ENCODE measurements at places on chromosomes 6 and 20.

DNA sequence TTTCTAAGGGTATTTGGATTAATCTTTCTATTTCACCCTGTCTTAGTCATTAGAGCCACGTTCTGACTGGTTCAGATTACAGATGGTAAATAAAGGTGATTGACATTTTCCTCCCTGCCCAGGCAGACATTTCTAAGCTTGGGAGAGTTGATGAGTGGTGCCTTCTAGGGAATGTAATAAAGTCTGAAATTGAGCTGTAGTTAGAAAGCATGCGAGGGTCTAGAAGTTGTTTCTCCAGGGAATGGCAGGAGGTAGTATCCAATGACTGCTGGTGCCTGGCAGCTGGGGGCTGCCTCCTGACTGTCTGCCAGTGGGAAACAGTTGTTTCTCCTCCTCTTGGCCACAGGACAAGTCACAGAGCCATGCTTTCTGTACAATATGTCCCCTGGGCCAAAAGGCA is 14.6 kb downstream of the EDN3 start:
- no peak for DNase-seq

- no peak for DNase-seq
Measured at GRCh38 chr6:146860583-146860982, 261.8 kb downstream of the ADGB start.

DNA sequence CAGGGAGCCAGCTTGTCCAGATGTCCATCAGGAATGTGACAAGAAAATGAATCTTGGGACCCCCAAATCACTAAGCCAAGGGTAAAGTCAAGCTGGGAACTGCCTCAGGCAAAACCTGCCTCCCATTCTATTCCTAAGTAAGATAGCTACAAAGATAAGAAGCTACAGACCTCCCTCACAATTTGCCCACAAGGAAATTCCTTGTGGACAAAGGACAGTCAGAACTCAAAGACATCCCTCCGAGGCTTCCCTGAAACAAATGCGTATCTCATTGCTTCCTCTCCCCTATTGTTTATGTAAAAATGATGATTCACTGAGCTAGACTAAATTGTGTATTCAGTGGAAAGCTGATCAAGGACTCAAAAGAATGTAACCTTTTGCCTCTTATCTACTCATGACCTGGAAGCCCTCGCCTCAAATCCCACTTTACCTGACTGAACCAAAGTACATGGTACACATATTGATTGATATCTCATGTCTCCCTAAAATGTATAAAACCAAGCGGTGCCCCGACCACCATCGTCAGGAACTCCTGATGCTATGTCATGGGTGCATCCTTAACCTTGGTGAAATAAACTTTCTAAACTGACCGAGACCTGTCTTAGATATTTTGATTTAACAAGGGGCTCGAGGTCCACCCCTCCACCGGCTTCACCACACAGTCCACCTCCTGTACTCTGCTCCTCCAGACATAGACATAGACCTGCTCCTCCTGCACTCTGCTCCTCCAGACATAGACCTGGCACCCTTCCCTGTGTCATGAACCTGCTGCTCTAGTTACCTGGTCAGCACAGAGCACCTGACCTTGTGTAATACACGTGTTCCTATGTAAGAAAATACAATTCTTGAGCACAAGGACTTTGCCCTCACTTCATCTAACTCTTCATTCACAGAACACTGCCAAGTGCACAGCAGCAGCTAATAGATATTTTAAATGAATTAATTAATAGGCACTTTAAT is 81.4 kb downstream of the WDR27 start:
- DNase-seq: no peak

DNA sequence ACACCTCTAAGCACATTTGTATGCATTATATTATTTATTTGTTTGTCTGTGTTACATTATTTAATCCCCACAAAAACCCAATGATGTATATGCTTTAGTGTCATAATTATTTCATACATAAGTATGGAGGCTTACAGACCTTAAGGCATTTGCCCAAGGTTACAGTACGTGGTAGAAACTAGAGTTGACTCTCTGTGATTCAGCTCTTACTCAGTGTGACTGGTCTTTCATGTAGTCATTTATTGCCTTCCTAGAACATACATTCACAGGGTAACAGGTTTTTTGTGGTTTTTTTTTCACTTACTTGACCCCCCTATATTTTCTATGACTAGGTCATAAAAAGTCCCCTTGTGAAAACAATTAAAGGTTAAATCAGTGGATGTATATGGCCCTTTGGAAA is 566.8 kb downstream of the TFAP2A start:
- no peak for DNase-seq

- DNase-seq: peak; percentile 16
Measured at GRCh38 chr6:43334466-43335095, 26.0 kb upstream of the CRIP3 start.

DNA sequence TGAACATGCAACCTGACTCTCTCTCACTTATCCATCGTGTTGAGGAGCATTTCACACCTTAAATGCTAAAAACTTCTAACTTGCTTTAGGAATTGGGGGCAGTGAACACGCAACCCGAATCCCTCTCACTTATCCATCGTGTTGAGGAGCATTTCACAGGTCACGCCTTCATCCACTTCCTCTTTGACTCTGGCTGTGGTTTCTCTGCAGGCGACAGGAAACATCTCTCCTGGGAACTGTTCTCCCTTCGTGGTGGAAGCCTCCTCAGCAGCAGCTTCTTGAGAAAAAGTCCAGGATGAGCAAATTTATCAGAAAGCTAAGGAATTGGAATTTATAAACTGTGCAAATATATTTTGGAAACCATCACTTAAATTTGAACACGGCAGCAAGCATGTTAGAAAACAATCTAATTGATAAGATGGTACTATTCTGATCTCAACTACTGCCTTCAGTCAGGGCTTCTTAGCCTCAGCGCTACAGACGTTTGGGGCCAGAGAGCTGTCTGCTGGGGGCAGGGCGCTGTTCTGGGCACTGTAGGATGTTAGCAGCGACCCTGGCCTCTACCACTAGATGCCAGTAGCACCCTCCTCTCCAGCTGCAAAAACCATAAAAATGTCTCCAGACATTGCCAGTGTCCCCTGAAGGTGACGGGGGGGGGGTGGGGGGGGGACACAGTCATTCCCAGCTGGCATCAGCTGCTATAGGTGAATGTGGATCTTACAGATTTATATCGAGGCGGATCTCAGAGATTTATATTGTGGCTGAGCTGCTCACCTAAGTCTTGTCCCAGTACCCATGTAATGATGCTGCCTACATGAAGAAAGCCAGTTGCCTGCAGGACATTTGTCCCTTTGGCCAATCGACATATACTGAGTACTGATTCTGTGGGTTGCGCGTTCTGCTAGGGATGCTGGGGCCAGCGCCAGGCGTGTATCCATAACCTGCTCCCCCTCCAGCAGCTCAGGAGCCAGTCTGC is 26.2 kb downstream of the CTCFL start:
- DNase-seq: no peak

DNA sequence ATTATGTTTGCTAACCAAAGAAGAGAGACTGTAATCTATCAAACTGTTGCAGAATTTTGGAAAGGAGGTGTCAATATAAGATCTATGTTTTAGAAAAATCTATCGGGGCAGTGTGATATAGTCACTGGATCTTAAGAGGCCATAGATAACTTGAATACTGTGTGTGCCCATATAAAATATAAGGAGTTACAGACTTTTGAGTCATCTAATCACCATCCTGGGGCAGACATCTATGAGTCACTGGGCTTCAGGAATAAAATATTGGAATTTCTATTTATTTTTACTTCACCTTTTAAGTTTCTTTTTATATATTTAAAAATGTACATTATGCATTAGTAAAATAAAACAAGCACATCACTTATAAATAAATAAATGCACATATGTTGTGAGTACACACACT is 509.3 kb upstream of the MAN1A1 start:
- no peak for DNase-seq

GRCh38 chr6:162181111-162181510 is 546.5 kb downstream of the PRKN start:
- no peak for DNase-seq

- DNase-seq: peak; percentile 52
Measured at GRCh38 chr20:47956268-47956995, 171.2 kb upstream of the SULF2 start.

DNA sequence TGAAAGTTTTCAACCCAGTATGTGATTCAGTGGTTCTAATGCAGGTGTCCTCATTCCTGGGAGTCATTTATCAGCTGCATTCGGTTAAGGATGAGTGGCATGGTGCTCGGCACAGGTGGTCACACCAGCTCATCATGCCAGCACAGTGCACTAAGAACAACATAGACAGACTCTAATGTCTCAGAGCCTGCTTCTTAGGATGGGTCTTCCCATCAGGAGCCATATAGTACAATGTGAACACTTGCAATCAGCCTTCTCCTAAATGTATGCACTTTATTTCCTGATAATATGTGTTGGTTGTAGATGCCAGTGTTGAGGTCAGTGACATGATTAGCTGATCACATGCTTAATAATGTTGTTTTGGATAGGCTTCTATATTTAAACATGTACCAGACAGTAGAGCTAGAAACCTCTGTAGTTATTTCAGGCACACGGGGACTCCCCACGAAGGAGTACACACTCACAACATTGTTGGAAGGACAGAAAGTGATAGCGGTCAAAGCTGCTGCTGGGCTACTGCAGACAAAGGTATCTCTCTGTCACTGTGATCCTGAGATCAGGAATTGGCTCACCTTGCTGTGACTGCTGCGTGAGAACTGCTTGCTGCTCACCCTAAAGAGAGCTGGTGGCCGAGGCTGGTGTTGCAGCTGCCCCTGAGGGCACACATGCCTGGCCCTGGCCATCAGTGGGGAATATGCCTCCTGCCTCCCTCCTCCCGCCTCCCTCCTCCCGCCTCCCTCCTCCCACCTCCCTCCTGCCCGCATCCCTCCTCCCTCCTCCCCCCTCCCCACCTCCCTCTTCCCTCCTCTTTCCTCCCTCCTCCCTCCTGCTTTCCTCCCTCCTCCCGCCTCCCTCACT is 195.4 kb downstream of the SMOC2 start:
- DNase-seq: no peak

GRCh38 chr6:43368259-43369160 is 937 bp downstream of the ZNF318 start:
- peak; percentile 70 for DNase-seq

DNA sequence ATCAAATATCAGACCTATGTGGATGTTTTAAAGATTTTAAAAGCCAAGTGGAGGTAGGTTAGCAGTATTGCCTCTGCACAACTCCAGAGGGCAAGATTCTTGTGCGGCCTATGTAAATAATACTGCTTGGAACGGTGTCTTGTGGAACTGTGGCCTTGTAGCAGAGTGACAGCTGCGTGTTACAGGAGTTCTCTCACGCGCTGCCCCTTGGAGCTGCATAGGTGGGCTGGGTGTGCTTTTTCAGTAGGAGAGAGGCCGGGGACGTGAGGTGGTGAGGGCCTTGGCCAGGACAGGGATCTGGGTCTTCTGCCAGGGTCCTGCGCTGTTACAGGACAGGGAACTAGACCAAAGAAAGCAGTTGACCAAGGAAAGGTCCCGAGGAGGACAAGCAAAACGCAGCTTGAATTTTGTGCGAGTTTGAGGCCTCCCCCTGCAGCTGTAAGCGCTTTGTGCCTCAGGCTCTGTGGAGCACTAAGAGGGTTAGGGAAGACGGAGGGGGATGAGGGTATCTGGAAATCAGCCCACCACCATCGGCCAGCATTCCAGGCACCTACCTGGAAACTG is 1.5 kb downstream of the TMEM181 start:
- DNase-seq: no peak

DNA sequence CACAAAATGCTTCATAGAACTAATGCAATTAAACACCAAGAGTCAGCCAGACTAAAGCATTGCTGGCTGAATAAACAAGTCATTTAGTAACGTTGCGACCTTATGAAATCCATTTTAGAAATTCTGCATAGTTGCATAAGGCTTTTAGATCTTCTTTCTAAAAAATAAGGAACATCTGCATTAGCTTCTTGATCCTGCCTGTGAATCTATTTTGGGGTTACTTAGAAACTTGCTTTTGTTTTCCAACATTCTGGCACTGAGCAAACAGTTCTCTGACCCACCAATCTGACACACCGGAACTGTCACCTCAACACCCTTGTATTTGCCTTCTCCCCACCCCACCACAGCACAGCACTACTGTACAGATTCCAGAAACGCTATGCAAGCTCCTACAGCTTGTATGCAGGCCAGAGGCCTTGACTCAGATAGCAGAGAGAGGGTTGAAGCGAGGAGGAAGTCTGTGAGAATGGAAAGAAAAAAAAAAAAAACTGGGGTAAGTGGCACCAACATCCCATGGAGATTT is 55.0 kb downstream of the KIF13A start:
- no peak for DNase-seq
